Activated naive CD8-positive, alpha-beta T cell treated with anti-CD3 and anti-CD28 coated beads, Interleukin-2, amount 50 U/mL, for 16 hours (primary cell): ENCODE measurements at places on chromosomes 3 and 15.

DNA sequence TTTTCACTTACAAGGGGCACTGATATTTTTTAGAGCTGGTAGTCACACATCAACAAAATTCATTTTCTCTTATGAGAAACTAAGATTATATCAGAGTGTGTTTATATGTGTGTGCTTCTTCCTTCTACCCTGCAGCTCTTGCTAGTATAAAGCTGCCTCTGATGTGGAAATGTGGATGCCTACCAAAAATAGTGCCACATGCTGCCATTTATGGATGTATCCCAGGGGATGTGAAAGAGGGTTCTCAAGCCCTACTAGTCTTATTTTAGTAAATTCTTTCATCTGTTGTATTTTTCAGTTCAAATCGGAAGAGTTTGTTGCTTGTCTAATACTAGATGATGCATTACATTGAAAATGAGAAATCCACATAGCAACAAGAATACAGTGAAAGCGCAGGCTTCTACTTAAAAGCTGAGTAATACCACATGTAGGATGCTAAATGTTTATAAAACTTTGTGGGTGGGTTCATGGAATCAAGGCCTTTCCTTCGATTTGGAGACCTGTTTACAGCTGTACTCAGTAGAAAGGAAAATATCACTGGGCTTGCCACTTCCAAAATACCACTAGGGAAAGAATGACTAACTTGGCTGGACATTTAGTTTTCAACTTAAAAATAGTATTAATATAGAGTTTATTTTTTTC is 399.2 kb downstream of the EPHA3 start:
- no peak for DNase-seq

GRCh38 chr3:140859592-140860336 is 81.9 kb upstream of the SLC25A36 start:
- DNase-seq: no peak

- DNase-seq: no peak
Measured at GRCh38 chr3:23442598-23443383, 239.7 kb downstream of the UBE2E2 start.

GRCh38 chr3:132443421-132443820 is 26.1 kb downstream of the DNAJC13 start:
- no peak for DNase-seq

GRCh38 chr3:45560281-45560971 is 34.1 kb upstream of the LIMD1 start:
- no peak for DNase-seq
